ENCODE measurements at places on chromosomes 2 and 18.
A peak's percentile ranks its signal among the peaks of the same experiment; 100 is the strongest.

GRCh38 chr2:32977228-32977758 lies 30.5 kb downstream of the LTBP1 start:
- no peak for DNase-seq

- DNase-seq, result peak; percentile 87
Observed at GRCh38 chr2:104853534-104854497, at the start of gene POU3F3. POU3F3 (plus strand) TSS chr2:104854115; CDS start chr2:104855511, 1,396 bp downstream.

DNA sequence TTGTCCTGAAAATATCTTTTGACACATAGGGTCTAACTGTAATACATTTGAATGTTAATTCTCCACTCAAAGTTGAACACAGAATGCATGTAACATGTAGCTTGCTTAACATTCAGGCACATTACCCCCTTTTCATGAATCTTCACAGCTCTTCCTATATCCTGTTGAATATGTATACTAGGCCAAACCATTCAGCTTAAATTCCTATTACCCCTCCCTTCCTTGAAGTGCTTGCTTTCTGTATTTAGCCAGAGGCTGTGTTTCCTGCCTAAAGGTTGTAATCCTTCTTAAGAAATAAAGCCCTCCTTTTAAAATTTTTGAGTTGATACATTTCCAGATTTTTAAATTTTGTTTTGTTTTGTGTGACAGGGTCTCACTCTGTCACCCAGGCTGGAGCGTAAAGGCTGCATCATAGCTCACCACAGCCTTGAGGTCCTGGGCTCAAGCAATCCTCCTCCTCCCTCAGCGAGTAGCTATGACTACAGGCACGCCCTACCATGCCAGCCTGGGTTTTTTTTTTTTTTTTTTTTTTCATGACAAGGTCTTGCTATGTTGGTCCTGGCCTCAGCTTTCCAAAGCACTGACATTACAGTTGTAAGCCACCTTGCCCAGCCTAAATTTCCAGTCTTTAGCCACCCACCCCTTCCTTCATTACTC lies 357.6 kb downstream of the DSC3 start:
- DNase-seq, result no peak

DNA sequence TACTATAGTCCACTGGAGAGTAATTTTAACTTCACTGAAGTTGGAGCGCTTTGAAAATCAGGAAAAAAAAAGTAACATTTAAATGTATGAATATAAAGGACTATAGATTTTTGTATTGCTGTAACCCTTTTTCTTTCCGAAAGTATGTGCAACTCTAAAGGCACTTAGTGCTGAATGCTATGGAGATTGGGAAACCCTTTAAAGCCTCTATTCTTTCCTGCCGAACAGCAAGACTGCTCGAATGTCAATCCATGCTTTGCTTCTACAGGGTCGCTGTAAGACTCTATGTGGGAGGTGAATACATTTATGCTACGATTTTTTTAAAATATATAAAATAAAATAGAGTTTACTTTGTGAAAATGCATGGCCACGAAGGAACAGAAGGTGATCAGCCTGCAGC lies 825 bp downstream of the GRB14 start:
- no peak for DNase-seq

Measured in NCI-H748 treated with DMSO at 0.1 percent for 48 hours (cell line).